ENCODE measurements at places on chromosomes 7 and 10.
A peak's percentile ranks its signal among the peaks of the same experiment; 100 is the strongest.

DNA sequence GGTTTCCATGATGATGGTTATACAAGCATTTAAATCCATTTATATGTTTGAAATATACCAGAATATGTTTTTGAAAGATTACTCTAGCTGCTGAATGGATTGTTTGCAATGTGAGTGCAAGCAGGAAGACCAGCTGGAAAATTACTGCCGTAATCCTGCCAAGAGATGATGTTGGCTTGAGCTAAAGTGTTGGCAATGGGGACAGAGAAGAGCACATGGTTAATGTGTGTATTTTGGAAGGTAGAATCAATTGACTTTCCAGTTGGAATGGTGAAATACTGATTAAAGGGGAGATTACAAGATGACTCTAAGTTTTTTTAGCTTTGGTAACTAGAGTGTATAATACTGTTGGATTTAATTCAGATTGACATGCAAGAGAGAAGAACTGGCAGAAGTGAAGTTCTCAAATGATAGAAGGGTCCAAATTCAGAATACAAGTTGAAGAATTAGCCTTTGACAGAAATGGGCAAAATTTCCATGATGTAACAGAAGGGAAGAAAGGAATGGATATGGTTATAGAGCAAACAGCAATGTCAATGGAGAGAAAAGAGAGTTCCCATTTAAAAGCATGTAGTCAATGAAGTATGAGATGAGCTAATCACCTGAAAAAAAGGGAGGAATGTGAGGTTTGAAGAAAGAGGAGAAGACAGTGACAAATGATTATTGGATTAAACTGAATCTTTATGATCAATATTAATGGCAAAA, 422.0 kb downstream of the CDC14C start:
- no peak for DNase-seq

DNA sequence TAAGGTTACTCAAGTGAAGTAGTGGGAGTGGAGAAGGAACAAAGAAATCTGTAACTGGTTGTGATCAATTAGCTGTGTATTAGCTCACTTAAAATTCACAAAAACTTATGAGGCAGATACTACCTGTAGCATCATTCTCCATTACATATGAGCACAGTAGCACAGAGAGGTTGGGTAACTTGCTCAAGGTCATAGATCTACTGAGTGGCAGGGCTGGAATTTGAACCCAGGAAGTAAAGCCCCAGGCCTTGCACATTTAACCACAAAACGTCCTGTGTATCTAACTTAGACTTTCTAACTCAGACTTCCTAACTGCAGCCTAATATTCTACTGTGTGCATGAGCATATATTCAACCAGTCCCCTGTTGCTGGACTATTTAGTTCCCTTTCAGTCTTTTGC, 5.6 kb upstream of the SLF2 start:
- no peak for DNase-seq

DNA sequence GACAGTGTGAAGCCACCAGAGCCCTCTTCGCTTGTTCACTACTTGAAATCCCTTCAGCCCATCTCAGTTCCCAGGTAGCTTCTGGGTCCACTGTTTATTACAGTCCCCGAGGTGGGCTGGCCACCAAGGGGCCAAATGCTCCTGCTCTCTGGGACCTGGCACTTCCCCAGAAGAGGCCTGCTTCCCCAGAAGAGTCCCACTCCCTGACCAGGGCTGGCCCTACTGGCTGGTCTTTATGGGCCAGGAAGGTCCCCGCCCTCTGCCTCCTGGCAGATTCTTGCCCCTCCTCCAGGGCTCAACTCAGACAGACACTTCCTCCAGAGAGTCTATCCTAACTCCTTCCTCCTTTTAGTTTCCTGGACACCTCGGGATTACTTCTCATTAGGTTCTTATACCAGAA, 70.7 kb upstream of the LRRC18 start:
- DNase-seq = no peak

DNA sequence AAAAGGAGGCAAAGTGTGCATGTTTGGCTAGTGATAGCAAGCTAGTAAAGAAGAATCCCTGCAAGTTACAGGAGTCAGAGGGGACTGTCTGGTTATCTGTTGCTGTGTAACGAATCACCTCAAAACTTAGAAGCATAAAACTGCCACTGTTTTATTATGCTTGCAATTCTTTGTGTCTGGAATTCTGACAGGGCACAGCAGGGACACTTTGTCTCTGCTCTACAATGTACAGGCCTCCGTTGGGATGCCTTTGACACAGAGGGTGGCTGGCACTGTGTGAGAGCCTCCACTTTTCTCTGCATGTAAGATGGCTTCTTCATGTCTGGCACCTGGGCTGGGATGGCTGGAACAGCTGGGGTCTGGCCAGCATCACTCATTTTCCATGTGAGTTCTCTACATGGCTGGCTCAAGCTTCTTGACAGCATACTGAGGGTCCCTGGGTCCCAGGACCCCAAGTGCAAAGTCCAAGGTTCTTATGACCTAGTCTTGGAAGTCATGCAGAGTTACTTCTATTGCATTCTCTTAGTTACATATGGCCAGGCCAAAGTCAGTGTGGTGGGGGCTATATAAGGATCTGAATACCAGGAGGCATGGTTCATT, 276.9 kb downstream of the RPS24 start:
- DNase-seq = no peak

DNA sequence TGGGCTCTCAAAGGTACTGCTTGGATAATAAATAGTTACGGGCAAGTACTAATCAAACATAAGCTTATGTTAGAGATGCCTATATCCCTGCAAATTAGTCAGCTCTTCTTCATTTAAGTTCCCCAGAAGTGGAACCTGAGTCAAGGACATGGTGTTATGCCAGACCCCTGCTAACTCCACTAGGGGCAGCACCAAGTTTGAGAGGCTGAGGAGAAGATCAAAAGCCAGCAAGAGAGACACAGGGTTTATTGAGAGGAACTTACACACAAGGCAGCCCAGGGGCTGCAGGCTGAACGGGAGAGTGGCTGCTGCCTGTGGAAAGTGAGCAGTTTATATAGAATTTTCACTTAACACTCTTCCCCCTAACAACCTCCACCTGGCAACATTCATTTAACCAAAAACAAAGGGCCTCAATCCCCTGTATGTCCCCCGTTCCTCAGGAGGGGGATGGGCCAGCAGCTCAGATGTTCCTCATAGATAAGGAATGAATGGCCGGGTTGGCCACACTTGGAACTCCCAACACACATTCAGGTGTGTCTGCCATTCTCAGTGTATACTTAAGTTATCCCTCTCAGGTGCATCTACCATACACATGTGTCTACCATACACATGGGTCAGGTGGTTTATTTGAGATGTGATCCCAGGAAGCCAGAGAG, 62.6 kb upstream of the GHITM start:
- no peak for DNase-seq

DNA sequence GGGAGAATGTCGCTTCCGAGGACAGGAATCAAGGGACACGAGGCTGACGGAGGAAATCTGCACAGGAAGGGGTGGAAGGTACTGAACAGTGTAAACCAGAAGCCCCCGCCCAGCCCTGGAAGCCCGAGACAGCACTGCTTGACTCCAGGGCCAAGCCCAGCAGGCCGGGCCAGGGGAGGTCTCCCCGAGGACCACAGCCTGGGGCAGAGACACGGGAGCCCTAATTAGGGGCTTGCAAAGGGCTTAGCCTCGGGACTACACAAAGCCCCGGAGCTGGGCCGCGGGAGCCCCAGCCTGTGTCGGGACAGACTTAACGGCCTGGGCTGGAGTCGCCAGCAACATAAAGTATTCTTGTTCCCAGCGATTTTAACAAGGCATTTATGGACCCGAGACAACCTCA, 50.8 kb downstream of the OAT start:
- DNase-seq = no peak

DNA sequence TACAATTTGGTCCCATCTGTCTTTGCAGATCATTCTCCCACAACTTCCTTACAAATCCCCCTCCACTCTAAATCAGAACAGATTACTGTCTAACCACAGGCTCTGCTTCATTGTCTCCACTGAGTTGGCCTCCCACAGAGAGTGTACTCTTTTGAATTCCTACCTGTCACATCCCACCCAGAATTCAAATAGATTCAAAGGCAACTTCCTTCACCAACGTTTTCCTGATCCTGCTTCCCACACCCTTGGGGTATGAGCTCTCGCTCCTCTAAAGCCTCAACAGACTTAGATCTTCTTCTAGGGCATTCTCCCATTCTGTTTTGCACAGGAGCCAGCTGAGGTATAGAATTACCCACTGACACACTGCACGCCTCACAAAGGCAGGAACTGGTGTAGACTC, 197.8 kb upstream of the CDCA7L start:
- no peak for DNase-seq

DNA sequence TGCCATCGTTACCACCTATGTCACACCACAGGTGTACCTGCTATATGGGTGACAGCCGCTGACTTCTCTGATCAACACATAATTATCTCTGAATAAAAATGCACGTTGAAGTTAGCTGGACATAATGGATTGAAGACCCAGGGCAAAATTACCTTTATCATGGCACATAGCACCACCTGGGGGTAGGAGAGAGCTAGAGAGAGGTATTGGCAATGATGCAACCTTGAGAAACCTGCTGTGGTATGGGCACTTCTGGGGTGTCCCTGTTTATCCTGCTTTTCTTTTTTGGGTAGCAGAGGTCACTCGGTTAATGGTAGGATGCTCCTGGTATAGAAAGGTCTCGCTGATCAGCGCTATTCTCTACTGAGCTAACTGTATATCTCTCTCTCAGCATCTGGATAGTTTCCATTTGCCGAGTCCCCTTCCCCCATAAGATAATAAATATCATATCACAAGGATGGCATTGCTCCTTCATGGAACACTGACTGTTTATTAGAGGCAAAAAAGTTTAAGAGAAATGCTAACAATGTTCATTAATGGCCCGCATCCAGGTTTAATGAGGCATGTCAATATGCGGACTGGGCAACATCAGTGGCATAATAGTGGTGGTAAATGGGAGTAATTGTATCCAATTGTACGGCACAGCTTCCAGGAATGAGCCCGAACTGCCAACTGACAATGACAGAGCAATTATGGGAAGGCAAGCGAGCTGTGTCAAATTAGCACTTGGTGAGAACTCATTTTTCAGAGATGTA, 323.1 kb downstream of the TFEC start:
- DNase-seq = peak; percentile 8

GRCh38 chr7:17421941-17422340, 123.5 kb downstream of the AHR start:
- DNase-seq = no peak

GRCh38 chr7:70700055-70700940, 431.6 kb upstream of the GALNT17 start:
- DNase-seq = no peak

- no peak for DNase-seq
Observed at GRCh38 chr10:104259456-104259855, 4.8 kb downstream of the GSTO1 start.

- no peak for DNase-seq
Observed at GRCh38 chr7:2947058-2947780, 96.4 kb downstream of the CARD11 start.

DNA sequence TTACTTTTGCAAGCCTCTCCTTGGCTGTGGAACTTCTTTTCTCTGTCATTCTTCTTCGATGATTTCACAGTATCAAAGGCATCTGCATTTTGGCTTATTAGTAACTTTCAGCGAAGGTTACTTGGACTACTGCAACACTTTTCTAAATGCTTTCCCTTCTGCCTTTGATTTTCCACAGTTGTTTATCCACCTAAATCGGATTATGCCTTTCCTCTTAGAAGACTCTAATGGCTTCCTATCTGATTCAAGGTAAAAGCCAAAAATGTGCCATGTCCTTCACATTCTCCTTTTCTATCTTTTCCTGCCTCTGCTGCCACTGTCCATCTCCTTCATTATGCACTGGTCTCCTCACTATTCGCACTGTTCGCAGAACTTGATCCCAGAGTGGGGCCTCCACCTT, 1606.3 kb upstream of the LRRTM3 start:
- no peak for DNase-seq

- no peak for DNase-seq
Observed at GRCh38 chr10:86862373-86862772, 95.0 kb downstream of the MMRN2 start.

- no peak for DNase-seq
Observed at GRCh38 chr7:44161371-44161770, 20.2 kb upstream of the MYL7 start.

DNA sequence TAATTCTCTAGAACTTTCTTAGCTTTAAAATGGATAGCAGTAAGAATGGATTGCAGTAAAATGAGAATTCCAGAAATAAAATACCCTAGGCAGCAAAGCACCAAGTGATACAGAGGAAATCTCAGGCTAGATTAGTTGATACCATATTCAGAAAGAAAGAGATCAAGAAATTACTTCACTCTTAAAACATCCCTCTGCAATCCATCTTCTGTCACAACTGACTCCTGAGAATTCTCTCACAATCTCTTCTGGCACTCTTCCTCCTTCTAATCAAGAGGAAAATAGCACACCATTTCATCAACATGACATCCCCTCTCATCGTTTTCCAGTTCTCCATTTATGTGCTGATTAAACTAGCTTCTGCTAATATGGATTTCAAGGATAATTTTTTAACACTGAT, 42.2 kb upstream of the LAMB1 start:
- DNase-seq = no peak

DNA sequence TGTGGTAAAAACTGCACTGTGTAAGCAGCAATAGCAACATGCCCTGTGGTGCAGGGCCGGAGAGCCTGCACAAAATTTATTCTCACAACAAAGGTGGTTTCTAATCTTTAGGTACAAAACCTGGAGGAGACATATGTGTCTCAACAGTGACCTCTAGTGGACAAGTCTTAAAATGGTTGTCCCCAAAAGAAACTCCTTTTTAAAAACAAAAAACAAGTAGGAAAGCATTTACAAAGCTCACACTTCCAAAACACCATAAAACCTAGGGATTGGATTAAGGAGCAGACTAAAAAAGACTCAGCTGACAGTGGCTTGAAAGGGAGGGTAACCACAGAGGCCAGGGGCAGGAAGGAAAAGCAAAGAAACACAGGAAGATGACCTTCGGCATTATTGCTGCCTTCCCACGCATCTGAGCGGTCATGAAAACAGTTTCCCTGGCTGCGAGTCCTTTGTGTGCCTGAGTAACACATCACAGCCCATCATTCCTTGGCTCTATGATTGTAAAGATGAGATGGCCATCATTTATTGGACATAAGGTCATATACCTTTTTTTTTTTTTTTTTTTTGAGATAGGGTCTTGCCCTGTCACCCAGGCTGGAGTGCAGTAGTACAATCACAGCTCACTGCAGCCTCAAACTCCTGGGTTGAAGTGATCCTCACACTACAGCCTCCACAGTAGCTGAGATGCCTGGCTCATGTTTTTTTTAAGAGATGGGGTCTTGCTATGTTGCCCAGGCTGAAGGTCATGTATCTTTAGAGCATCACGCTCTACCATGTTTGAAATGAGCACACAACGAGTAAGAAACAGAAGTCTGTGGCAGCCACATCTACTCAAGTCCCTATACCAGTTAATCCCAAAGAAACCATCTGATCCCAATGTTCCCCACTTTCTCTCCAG, 39.5 kb downstream of the RSU1 start:
- peak; percentile 56 for DNase-seq

GRCh38 chr10:72888151-72888638, 5.3 kb upstream of the OIT3 start:
- DNase-seq = no peak

- no peak for DNase-seq
Observed at GRCh38 chr7:33667196-33667595, 238.1 kb upstream of the BMPER start.
